Hippocampal formation (tissue), 2 donors: ENCODE measurements at places on chromosomes 13 and 19.
A peak's percentile ranks its signal among the peaks of the same experiment; 100 is the strongest.

DNA sequence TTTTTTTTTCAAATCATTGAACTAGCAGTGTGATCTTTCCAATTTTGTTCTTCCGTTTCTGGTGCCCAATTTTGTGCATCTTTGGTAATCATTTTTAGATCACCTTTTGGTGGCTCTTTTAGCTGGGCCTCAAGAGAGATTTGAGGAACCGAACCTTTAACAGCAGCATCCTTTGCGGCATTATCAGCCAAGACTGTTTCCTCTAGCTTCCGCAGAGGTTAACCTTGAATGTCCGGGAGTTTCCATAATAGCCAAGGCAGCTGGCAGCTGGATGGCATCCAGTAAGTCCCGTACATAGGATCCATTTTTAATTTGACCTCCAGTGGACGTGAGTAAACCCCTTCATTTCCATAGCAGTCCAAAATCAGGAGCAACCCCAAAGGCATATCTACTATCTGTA is 9.6 kb downstream of the IRGC start:
- no peak for DNase-seq

- no peak for DNase-seq
Observed at GRCh38 chr13:79112016-79112415, 294.0 kb downstream of the RBM26 start.

DNA sequence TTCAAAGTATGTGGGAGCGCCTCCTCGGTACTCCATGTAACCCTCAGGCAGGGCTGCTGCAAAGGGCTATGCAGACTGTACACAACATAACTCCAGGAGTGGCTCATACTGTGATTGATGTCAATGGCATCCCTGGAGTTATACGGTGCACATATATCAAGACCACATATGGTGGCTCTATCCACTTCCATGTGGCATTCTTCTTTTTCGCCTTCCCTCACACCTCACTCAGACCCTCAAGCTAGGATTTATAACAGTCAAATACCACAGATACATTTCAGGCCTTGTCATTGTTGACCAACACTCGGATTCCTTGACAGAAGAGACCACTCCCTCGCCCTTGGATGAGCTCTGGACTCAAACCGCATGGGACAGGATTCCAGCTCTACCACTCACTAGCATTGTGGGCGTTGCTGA is 11.3 kb upstream of the UBL3 start:
- DNase-seq: no peak

DNA sequence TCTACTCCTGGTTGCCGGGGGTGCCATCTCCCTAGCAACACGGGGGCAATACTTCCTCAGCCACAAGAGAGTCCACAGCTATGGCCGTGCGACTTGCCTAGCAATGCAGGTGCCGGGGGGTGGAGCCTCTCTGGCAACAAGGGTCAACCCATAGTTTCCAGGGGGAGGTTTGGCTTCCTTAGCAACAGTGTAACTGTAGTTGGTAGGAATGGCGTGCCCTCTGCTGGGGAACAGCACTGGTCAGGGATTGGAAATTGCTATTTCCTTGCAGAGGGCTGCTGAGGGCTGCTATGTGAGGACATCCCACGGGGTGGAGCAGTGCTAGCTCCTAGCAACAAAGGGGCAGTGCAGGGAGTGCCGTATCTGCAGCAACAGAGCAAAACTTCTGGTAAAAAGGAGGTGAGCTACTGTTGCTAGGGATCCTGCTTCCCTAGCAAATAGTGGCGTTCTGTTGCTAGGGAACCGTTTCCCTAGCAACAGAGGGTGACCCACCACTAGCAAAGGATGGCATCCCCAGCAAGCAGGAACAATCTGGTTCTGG is 7.0 kb upstream of the TMC4 start:
- DNase-seq: peak; percentile 26

- no peak for DNase-seq
Observed at GRCh38 chr19:18558604-18559003, 934 bp downstream of the KXD1 start.

DNA sequence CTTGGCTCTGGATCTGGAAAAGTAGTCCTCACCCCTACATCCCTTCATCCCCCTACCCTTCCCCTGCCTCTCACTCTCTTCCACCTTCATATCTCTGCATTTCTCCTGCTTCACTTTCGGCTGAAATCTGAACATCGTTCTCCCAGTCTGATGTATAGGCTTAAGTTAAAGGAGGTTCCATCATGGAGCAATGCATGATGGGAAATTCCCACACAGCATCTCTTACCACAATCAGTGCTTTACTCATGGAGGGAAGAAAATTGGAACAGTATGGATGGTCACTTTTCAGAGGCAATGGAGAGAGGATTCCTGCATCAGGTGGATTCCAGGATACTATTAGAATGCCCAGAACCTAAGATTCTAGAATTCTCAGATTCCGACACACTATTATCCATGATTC is 6.1 kb upstream of the KLK8 start:
- DNase-seq: no peak

DNA sequence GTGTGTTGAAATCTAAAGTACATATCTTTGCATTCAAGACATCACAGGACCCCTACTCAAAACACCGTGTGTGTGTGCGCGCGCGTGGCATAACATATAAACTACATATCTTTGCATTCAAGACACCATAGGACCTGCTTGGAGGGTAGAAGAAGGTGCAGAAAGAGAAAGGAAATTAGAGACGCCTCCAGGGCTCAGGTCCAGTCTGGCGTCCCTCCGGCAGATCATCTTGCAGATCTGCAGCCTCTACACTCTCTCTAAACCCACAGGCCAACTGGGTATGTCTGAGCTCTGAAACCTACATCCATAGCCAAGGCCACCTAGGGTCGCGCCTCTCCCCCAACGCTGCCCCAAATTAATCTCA is 659 bp upstream of the PAFAH1B3 start:
- no peak for DNase-seq
